ENCODE measurements at places on chromosomes 13 and 19.

GRCh38 chr13:45784755-45785675, 66.5 kb downstream of the SIAH3 start:
- no peak for DNase-seq

GRCh38 chr13:80251403-80251802, 89.5 kb downstream of the SPRY2 start:
- peak; percentile 53 for DNase-seq

DNA sequence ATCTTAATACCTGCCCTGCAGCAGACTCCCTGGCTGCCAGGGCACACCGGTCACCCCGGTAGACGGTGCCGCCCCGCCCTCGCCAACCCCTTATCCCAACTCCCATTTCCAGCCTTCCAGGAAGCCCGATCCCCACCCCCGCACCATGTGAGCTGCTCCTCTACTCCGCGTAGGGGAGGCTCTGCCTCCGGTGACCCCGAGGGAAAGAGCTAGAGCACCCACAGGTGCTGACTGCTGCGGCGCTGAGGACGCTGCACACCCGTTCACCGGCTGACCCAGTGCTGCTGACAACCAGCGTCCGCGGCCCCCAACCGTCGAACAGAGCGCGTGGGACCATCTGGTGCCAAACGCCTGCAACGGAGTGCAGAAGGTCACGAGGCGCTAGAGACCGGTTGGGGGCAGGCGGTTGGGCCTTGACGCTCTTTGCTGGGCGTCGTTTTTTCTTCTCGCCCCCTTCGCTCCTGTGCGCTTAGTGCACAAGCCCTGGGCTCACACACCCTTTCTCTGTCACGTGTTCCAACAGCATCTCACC, 59.6 kb upstream of the ZNF599 start:
- DNase-seq: no peak

GRCh38 chr19:4759388-4760284, 31.9 kb upstream of the FEM1A start:
- peak; percentile 86 for DNase-seq

DNA sequence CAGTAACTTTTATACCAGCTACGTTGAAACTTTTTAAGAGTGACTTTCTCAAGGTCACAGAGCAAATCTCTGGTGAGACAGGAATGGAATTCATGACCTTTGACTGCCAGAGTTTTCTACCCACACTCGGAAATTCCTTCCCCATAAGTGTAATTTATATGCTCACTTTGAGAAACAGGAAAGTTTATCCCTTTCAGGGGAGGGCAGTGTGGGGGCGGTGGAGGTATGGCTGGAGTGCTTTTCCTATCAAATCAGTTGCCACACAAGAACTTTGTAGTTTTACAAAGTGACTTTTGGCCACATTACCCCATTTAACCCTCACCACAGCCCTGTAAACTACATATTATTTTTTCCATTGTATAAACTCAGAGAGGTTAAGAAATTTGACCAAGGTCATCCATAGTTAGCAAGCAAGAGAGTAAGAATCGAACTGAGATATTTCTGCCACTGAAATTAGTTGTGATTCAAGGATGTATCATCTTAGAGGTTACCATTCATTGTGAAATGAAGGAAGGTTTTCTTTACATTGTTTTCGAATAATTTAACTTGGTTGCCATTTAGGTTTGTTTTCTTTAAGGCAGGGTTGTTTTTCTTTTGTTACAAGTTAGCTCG, 5.9 kb downstream of the KLF12 start:
- no peak for DNase-seq

DNA sequence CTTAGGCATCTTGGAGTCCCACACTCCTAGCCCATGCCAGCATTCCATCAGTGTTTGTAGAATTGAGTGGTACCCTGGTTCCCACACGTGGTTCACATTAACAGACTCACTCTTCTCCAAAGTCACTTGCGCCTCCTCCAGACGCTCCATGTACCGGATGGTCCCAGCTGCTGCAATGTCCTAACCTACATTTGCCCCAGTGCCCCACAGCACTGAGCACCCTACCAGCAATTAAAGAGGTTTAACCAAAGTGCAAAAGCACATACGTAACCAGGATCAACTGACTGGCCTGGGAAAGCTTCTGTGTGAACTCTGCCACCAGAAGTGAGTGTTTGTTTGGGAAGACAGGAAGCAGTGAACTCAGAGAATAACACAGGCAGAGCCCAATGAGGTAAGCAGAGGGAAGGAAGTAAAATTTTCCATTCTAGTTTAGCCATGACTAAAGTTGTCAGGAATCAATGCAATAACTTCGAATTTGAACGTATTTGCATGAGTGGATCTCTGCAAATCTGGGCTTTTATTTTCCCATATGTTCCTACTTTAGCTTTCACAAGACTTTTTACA, 7.3 kb upstream of the MEDAG start:
- peak; percentile 48 for DNase-seq

DNA sequence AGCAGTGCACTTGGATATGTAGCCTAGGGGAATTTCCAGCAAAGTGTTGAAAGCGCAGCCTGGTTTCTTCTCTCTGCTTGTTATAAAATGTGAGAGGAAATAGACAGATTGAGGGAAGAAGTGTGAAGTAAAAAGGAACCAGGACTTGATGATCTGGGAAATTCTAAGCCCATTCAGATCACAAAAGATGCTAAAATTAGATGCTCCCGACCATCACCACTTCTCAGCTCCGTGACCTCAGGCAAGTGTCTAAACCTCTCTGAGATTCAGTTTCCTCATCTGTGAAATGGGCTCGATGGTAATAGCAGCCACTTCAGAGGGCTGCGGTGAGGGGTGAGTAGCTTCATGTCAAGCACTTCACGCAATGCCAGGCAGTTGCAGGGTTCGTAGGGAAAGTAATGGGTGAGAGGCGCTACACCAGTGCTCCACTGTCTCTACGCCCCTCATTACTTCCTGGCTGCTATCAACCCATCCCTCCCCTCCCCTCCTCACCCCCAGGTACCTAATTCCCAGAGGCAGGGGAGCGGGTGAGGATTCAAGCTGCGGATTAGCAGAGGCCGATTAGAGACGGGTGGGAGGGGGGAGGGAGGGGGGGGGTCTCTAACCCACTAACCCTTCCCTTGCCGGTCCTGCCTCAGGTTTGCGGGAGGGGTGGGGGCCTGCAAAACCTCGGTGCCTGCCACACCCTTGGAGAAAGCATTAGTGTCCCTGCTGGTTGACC, 9.0 kb upstream of the NFIC start:
- DNase-seq: no peak

- peak; percentile 23 for DNase-seq
Observed at GRCh38 chr19:34428549-34429285, 536 bp downstream of the UBA2 start.

DNA sequence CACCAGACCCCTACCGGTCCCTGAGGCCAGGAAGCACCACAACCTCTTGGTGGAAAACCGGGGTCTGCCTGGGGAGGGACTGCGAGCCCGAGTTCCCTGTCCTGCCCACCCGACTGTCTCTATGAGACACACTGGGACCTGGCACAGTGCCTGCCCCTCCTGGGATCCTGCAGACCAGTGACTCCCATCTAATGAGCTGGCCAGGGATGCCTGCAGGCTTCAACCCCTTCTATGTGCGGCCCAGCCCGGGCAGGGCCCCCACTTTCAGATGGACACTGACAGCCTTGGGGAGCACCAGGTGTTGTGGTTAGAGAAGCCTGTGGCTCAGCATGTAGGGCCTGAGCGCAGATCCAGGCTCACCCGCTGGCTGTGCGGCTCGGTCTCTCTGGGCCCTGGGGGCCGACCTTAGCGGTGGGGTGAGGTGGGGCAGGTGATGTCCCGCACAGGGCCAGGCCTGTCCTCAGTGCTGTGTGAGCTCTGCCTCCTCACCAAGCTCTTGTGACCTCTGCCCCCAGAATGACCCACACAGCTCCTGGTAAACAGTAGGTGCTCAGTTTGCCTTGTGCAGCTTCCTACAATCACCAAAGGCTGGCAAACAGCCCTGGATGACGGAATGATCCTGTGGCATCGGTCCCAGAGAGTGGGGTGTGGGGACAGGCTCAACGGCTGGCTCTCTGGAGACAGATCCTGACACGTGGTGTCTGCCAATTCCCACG, 17.9 kb upstream of the CACTIN start:
- no peak for DNase-seq

DNA sequence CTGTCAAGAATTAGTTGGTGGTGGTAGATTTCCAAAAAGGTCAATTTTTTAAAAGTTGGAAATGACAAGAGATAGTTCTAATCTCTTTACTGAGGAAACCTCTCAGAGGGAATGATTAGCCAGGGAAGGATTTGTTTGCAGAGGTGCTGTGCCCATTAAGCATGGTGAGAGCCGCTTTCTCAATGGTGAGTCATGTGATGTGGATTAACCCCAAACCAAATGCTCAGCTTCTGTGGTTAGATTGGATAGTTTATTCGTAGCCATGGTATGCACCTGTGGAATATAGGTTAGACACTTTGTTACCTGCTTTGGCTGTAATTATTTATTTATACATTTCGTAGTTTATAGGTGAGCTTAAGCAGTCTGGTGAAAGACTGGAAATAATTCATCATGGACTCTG, 7.1 kb downstream of the HNRNPM start:
- DNase-seq: peak; percentile 73

DNA sequence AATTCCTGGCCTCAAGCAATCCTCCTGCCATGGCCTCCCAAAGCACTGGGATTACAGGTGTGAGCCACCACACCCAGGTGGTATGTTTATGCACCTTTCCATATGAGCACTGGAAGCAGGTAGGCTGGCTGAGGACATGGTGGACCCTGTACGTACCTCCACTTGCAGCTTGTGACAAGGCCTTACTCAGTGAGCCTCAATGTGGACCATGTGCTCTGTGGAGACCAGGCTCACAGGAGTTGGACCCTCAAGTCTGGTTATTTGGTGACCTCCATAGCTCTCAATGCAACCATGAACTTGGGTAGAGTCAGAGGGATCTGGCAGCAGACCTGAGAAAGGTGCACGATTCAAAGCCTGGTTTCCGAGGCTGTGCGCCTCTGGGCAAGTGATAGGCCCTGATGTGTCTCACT, 5.5 kb downstream of the ACP4 start:
- DNase-seq: no peak

GRCh38 chr13:47241446-47241845, 344.6 kb upstream of the HTR2A start:
- no peak for DNase-seq

- DNase-seq: no peak
Observed at GRCh38 chr13:113883921-113884804, 20.3 kb upstream of the GAS6 start.

DNA sequence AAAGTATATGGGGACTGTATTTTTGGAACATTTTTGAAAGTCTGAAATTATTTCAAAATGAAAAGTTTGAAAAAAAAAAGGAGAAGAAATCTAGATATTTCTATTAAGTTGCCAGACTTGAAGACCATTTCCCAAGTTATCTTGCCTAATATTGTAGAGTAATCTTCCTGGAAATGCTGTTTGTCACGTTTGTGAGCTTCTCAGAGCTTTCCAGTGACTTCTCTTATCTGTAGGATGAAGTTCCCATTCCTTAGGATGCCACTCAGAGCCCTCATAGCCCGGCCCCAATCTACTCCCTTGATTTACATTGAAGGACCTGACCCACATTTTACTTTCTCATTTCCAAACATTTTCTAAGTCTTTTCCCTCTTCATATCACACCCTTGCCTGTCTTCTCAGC, 23.6 kb downstream of the CEACAM8 start:
- no peak for DNase-seq
